Activated T-helper 9 cell treated with anti-CD3 and anti-CD28 coated beads, Interleukin-2, amount 50 U/mL, for 16 hours (primary cell): ENCODE measurements at places on chromosomes 13 and 19.

GRCh38 chr19:47499371-47499770 is 15.4 kb upstream of the KPTN start:
- DNase-seq, result no peak

GRCh38 chr13:25796474-25796873 is 255.3 kb downstream of the SHISA2 start:
- DNase-seq, result no peak

GRCh38 chr19:6225232-6225865 is 54.4 kb downstream of the MLLT1 start:
- DNase-seq, result no peak

GRCh38 chr13:43077461-43077860 is 54.1 kb downstream of the DNAJC15 start:
- DNase-seq, result no peak

DNA sequence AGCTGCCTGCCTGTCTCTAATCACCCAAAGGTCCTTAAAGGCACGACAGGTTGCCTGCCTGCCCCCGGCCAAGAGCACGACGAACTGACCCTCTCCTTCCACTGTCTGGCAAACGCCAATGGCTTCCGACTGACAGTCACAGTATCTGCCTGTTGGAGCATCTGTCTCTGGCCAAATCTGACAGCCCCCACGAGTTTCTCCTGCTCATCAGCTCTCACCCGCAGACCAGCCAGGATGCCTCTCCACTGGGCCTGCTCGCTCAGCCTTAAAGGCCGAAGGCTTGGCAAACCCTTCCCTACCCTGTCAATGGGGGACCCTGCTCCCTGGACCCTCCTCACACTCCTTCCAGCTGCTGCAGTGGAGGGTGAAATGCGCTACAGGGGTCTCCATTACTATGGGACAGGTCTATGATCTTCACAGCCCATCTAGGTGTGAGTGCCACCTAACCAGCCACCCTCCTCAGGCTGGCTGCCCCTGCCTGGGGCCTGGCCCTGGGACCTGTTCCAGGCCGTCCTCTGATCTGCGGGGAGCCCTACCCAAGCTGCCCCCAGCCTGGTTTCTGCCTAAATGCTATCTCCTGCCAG is 932 bp downstream of the FAM83E start:
- no peak for DNase-seq

DNA sequence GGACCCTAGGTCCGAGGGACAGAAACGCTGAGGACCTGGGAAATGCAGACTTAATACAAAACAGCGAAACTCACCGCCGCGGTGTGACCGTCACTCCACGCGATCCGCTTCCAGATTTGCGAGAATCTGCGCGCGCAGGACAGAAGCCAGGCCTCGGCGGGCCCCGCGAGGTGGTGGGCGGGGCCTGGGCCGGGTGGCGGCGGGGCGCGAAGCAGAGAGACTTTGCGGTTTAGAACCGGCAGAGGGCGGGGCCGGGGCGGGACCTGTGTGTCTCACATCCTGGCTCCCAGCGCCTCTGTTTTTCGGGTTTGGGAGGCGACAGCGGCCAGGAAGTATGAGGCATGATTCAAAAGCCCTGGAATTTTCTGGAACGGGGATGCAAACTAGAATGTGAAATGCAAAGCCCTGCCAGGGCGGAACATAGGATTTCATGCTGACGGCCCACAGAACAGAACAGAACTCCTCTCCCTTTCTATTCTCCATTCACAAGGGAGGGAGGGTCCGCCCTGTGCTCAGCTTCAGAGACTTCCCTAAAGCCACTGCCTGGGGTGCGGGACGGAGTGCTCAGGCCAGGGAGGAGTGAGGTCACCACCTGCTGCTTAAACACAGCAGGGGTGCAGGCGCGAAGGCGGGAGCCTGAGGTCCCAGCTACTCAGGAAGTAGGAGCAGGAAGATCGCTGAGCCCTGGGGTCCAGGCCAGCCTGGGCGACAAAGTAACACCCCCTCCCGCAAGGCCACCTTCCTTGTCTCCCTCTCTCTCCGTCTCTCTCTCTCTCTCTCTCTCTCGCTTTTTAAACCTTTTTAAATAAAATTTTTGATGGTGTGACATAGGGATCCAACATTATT is 44.3 kb downstream of the ZNF611 start:
- peak; percentile 89 for DNase-seq

- DNase-seq, result no peak
These were observed 108.5 kb downstream of the FRY start for GRCh38 chr13:32140109-32140508.

- DNase-seq, result no peak
These were observed 3.0 kb downstream of the HSPB6 start for GRCh38 chr19:35753634-35754369.

- no peak for DNase-seq
These were observed 425.5 kb downstream of the PCDH20 start for GRCh38 chr13:60990032-60990733.

DNA sequence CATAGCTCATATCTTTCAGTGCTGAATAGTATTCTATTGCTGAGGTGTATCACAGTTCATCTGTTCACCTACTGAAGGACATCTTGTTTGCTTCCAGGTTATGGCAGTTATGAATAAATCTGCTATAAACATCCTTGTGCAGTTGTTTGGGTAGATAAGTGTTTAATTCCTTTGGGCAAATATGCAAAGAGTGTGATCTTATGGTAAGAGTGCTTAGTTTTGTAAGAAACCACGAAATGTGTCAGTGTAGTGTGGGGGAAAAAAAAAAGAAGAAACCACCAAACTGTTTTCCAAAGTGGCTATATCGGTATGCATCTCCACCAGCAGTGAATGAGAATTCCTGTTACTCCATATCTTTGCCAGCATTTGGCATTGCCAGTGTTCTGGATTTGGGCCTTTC is 93.3 kb downstream of the PIBF1 start:
- no peak for DNase-seq

- no peak for DNase-seq
These were observed 614.4 kb downstream of the KCTD12 start for GRCh38 chr13:76271728-76272232.

- peak; percentile 34 for DNase-seq
These were observed 607 bp upstream of the SYNE4 start for GRCh38 chr19:36009220-36009619.

DNA sequence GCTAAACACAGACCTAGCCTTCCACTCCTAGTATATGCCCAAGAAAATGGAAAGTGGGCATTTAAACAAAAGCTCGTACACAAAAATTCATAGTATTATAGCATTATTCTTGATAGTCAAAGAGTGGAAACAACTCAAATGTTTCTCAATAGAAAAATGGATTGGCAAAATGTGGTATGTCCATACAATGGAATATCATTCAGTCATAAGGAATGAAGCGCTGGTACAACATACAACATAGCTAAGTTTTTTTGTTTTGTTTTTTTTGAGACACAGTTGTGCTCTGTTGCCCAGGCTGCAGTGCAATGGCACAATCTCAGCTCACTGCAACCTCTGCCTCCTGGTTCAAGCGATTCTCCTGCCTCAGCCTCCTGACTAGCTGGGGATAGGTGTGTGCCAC is 11.9 kb downstream of the ZNF558 start:
- no peak for DNase-seq

GRCh38 chr13:76965759-76966421 is 17.6 kb downstream of the ACOD1 start:
- DNase-seq, result no peak

- DNase-seq, result no peak
These were observed 3.9 kb downstream of the CPAMD8 start for GRCh38 chr19:17022738-17023137.

DNA sequence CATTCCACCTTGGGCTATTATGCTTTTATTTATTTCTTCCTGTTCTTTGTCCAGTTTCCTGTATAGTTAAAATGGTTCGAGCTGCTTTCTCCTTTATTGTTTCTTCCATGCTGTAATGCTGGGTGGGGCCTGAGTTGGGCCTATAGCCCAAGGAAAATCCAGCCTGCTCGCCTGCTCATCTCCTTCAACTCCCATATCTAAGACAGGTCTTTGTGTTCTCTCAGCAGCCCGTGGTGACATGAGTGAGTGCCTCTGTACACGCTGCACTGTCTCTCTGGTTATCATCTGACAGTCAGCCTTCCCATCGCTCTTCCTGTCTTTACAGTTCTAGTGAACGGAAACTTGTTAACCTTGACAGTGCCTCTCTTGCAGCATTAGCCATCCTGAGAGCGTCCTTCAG is 221.9 kb upstream of the SLC10A2 start:
- no peak for DNase-seq

GRCh38 chr19:45643927-45644771 is 5.0 kb upstream of the EML2 start:
- DNase-seq, result no peak

GRCh38 chr13:40518481-40518882 is 148.0 kb downstream of the FOXO1 start:
- peak; percentile 64 for DNase-seq

DNA sequence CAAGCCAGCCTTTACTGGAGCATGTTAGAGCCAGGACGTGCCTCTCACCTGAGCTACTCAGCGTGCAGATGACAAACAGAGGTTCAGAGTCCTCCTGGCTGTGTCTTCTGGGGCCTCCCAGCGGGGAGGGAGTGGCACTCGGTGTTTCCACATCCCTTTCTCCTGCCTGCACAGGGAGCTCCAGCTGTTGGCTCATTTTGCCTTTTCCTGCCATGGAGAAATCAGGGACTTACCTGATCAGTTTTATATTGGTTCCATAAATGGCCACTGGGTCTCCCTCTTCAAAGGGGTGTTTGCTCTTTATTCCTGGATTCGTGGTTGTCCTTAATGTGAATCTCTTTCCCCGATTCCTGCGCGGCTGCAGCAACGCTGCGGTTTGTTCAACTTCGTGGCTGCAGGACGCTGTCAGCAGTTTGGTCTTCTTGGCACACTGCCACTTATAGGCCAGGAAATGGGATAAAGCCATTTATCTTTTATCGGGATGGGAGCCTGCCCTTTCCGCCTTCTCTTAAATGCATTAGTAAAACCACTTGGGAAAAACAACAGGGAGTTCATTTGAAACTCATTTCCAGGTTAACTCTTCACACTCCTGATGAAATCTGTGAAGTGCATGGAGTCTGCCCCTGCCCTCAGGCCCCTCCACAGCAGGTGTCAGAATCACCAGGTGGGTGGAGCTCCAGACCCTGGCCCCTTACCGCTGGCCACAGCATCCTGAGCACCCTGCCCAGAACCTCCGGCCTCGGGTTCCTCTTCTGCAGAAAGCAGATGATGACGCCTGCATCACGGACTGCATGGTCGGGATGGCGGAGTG is 39.8 kb upstream of the MCF2L start:
- DNase-seq, result no peak

DNA sequence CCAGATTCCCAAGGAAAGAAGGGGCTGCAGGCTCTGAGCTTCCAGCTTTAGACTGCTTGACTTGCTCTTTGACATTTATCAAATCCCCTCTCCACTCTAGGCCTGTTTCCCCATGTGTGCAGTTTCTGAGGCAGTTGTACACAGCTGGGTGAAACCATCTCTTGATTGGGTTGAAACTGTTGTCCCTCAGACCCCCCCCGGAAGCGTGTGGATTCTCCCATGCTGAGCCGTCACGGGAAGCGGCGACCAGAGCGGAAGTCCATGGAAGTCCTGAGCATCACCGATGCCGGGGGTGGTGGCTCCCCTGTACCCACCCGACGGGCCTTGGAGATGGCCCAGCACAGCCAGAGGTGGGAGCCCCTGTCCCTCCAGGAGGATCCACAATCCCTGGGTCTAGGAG is 19.7 kb downstream of the BRSK1 start:
- no peak for DNase-seq

DNA sequence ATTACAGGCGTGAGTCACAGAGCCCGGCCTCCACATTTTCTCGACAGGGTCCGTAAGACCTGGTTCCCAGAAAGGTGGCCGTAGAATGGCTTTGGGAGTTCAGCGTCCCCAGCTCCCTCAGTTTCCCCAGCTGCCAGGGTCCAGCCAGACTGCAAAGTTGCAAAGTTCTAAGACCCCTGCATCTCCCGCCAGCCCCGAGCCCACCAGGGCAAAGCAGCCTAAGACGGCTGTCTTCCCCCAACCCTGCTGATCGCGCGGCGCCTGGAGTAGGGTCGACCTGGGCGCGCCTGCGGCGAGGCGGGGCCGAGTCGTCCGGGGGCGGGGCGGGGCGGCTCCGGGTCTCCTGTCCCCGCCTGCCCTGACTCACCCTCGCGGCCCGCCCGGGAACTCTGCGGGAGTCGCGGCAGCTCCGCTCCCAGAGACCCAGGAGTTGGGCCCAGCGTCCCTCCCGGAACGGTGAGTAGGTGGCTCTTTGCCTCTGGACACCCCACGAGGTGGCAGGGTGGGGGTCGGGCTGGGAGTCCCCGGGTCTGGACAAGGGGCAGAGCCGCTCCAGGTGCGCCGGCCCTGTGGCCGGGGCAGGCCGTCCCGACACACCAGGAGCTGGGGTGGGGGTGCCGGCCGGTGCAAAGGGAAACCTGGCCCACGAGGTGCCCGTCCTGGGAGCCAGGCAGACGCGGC is at the start of gene LRRC8E:
LRRC8E (plus strand) TSS at position 366 of the 681 bp plus-strand sequence. CDS start 7,094 bp downstream, outside the sequence.
- no peak for DNase-seq

GRCh38 chr19:56097776-56098175 is 23.3 kb downstream of the ZNF787 start:
- no peak for DNase-seq

GRCh38 chr13:53112522-53112921 is 83.9 kb downstream of the OLFM4 start:
- no peak for DNase-seq

DNA sequence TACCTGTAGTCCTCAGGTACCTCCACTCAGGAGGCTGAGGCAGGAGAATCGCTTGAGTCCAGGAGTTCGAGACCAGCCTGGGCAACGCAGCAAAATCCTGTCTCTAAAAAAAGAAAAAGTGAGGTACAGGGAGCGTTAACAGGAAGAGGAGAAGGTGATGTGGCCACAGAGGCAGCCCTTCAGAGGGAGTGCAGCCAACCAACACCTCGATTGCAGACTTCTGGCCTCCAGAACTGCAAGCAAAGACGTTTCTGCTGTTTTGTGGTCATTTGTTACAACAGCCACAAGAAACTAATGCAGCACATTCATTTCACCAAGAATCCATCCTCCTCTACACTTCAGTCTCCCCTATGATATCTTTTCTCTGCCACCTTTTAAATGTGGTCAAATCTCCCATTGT is 145.2 kb downstream of the USP12 start:
- DNase-seq, result no peak

GRCh38 chr13:50951366-50951765 is 41.8 kb downstream of the RNASEH2B start:
- no peak for DNase-seq

DNA sequence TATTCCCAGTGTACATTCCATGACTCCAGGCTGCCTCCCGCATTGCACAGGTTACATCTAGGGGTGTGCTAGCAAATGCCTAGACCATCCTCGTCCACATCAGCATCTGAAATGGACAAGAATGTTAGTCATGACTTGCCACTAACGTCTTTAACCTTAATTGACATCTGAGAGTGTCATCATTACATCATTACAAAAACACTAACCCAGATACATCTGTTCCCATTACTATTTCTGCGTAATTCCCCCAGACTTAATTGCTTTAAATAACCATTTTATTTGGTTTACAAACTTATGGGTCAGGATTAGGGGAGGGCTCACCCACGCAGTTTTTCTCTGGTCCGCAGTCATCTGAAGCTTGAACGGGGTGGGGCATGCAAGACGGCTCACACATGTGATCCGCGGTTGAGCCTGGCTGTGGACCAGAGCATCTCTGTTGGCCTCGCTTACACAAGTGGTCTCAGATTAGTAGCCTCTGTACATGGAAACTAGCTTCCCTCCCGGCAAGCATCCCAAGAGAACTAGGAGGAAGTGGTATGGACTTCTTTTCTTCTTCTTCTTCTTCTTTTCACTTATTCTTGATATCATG is 15.9 kb downstream of the KL start:
- no peak for DNase-seq

- no peak for DNase-seq
These were observed 24.4 kb upstream of the GPR18 start for GRCh38 chr13:99282264-99283231.
